ENCODE measurements at places on chromosomes 6 and 20.

- DNase-seq: no peak
These were observed 25.8 kb upstream of the CARMIL1 start for GRCh38 chr6:25253351-25253750.

- peak; percentile 6 for DNase-seq
These were observed 71.4 kb upstream of the TULP1 start for GRCh38 chr6:35583893-35584688.

DNA sequence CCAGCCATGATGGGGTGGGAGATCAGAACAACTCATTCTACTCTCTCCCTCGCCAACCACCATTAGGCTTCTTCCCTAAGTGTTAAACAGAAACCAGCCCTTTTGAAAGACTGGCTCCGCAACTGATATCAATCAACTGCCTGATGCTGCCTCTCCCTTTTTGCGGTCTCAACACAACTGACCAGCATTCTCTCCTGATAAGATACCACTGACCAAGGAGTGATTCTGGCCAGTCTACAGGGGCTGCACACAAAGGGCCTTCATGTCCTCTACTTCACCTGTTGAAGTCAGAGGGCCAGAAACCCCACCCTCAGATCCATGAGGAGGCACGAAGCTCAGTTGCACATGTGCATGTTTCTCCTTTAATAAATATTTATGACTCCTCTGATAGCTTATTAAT, 145.1 kb downstream of the CD24 start:
- no peak for DNase-seq

GRCh38 chr6:110876806-110877564, 2.4 kb downstream of the AMD1 start:
- DNase-seq: no peak

GRCh38 chr20:48995589-48995988, 50.5 kb upstream of the CSE1L start:
- no peak for DNase-seq

DNA sequence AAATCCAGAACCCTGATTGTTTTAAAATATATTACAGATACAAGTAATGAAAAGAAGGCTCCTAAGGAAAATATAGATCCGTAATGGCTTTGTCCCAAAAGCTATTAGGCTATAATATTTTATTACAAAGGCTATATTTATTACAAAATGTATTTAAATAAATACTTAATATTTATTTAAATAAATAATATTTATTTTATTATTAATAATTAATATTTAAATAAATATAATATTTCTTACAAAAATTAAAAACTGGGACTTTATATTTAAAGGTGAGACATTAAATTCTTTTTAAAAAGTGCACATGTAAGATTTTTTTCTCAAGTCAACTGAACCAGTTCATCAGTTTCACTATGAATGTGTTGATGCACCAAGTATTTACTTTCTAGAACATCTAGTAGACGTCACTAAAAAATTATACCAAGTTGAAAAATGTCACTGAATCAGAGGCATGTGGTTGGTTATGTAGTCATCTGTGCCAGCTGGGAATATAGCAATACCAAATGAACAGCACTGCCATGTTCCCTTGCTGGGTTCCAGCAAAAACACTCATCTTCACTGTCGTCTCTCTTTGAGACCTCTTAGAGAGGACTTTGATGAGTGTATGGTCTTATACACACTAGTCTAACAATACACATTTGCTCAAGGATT, 278.9 kb downstream of the ESR1 start:
- no peak for DNase-seq

DNA sequence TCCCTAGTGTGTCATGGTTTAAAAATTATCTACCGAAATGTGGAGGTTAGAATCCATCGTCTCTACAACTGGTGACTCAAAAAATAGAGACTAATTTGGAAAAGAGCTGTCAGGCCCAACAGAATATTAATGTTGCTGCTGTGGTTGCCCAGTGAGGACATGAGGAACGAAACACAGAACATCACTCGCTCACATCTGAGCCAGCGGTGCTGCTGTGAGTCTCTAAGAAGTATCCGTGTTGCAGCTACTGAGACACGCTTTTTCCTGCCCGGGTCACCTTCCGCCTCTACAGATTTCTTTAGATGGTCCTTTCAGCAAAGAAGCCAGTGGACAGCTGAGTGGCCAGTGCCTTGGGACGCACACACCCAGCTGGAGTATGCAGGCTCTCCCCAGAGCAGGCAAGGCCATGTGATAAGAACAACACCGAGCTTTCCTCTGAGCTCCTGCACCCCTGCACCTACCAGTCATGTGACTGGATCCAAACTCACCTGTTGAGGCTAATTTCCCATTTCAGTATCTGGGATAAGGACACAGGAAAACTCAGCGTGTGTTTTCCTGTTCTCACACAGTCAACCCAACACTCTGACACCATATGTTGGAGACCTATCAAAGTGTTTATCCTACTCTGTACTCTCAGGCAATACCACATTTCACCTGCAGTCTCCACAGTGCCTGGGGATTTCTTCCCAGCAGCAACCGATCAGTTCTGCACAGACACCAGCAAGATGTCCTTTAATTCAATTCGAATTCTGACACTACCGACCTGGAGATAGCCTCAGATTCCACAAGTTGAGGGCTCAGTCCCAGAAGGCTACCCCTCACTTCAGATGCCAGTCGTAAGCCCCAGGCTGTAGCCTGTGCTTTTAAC, 119.0 kb upstream of the RPS6KA2 start:
- no peak for DNase-seq

GRCh38 chr6:46584586-46584985, 68.0 kb downstream of the CYP39A1 start:
- no peak for DNase-seq

DNA sequence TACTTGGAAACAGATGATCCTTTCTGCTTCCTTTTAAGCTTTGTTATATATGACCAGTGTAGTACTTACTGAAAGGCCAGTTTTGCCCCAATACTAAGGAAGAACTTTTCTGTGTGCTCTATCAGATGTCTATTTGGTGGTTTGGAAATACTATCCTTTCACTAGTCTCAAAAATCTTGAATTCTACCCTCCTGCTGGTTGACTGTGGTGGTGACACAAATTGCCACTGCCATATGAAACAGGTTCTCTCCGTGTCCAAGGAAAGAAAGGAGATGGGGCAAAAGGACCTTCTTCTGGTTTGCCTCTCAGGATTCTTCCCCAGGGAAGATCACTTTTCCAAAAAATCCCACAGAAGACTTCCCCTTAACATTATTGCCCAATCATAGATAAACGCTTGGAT, 6.2 kb downstream of the GJE1 start:
- DNase-seq: no peak

DNA sequence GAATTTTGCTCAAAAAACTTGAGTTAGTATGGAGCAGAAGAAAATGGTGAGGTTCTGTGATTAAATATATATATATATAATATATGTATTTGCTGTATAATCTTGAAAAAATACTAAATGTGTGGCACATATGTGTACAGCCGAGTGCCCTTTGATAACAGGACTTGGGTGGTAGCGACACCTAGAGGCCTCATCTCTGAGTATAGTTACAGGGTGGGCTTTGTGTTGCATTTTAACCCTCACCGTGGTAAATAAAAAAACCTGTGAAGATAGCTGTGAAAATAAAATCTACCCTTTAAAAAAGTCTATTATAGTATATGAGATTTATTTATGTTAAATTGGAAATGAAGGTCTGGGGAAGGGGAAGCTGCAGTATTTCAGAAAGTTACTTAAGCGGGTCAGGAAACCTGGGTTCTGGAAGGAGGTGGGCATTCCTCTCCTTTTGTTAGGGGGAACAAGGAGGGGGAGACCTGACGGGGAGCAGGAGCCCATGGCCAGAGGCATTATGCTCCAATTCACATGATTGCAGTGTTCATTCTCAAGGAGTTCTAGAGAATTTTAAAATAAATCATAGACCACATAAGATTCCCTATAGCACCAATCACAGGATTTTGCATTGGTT, 82.7 kb downstream of the SH3BGRL2 start:
- DNase-seq: no peak

DNA sequence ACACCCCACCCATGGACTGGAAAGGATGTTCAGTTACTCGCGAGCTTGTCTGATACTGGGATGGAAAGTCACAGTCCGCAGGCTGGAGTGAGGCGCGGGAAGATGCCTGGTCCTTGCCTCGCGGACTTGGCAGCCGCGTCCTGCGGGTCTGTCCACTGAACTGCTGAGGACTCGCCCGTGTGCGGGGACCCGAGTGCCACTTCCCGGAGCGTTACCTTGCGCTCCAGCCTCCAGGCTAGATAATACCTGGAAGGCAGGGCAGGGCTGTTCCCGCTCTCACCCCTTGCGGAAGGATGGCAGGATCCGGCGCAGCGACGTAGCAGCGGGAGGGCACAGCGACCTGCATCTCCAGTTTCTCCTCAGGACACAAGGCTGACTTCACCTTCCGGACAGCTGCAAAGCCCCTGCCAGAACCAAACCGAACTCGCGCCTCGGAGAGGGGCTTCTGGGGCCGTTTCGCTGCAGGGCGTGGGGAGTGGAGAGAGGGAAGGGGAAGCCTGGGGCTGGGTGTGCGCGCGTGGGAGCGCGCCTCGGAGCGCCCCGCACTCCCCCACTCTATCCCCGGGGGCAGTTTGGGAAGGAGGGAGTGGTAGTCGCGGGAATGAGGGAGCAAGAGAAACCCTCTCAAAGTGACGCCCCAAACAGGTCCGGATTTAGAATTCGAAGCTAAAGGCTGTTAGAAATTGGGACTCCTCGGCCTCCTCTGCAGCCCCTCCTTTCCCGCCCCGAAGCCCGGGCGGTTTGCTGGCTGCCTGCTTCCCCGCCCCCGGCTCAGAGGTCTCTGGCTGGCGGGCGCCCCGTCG, at the start of gene KCNQ5:
Gene KCNQ5 (plus strand): TSS at position 774 of the 803 bp plus-strand sequence.
- no peak for DNase-seq

DNA sequence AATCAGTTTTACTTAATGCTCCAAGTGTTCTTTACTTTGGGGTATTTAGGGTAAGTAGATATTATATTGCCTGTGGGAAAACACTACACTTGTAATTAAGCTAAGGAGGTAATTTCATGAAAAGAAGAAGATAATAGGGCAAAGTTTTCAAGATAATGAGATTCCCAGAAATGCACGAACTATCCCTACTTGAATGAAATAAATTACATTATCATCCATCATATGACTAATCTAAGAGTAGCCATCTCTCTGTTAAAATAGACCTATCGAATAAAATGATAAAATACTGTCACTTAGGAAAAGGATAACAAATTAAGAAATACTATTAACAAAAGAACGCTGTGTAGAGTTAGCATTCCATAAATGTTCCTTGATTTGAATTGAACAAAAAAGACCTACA, 135.1 kb upstream of the HDAC2 start:
- no peak for DNase-seq

DNA sequence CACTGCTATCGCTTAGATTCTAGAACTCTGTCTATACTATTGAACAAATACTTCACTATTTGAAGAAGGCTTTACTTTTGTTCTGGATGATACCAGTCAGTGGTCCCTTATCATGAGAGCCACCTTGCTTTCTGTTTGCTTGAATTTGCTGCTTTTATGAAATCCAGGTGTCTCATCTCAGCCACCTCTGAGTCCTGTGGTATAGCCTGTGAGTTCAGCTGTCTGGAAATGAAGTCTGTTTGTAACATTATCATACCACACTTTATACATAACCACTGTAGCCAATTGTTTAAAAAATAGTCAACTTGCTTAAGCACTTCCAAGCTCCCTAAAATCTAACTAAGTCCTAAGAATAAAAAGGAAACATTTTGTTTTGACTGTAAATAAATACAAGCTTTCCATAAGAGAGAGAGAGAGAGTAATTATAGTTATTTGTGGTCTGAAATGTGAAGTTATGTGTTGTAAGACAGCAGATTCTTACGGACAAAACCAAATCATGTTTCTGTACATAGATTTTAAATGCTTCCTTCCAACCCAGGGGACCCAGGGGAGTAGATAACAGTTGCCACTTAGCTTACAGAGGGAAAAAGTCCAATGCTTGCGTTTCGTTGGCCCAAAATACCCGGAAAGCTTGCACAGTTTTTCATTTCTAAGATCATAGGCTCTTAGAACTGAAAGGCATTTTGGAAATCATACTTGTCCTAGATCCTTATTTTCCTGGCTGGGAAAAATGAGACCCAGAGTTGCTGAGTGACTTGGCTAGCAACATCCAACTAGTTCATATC, 1107.8 kb upstream of the FLRT3 start:
- DNase-seq: no peak

- DNase-seq: no peak
These were observed 29.0 kb downstream of the ADGRF4 start for GRCh38 chr6:47727391-47727790.

GRCh38 chr6:89527634-89528033, 94.7 kb downstream of the ANKRD6 start:
- no peak for DNase-seq

GRCh38 chr6:15429141-15430110, 183.6 kb downstream of the JARID2 start:
- DNase-seq: no peak

DNA sequence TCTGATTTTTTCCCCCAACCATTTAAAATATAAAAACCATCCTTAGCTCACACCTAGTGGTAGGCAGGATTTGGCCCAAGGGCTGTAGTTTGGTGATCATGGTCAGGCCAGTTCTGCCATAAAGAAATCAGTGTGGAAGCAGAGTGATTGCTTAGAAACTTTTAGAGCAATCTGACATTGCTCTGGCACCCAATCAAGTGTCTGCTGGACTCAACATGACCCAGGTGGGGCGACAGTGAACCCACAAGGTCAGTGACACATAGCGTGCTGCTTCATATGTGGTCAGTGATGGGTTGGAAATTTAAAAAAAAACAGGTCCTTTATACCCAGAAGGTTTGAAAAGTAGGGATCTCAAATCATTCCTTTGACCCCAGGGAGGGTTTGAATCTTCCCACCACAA, 107.9 kb downstream of the BANF2 start:
- DNase-seq: no peak

- DNase-seq: peak; percentile 30
These were observed 1.8 kb upstream of the TGM3 start for GRCh38 chr20:2293971-2294370.

GRCh38 chr20:46296526-46297250, 11.6 kb downstream of the CDH22 start:
- no peak for DNase-seq

DNA sequence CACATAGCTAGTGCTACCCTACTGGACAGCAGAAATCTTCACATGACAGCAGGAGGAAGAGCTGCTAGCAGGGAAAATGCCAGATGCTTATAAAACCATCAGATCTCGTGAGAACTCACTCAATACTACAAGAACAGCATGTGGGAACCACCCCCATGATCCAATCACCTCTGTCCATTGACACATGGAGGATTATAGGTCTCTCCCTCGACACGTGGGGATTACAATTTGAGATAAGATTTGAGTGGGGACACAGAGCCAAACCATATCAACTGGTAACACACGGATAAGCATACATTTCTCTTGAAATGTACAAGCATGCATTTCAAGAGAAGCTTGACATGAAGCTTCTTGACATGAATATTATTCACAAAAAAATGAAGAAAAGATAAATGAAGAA, 64.1 kb downstream of the MMS22L start:
- no peak for DNase-seq

- no peak for DNase-seq
These were observed 10.6 kb downstream of the KCNG1 start for GRCh38 chr20:51012357-51012756.

All from hypothalamus (tissue), 51 donors.